ENCODE measurements at places on chromosomes 4 and X. TPM values are rescaled to one million over a fixed set of nuclear protein-coding genes. Genes with fewer than 3 reads are reported as not detected.

Gene RHOXF1
- not detected for total RNA-seq

Gene GNRHR
- total RNA-seq, result not detected

Gene TGIF2LX
- not detected for total RNA-seq

Gene POF1B
- total RNA-seq, result 1.8 TPM

Gene ASMT
- total RNA-seq, result not detected

Gene CXCL5
- total RNA-seq, result not detected

Gene CYSLTR1
- total RNA-seq, result 3.0 TPM

Gene SPRY1
- total RNA-seq, result 84.4 TPM

Gene TLR6
- total RNA-seq, result 3.2 TPM

Gene SMIM31
- total RNA-seq, result not detected

Gene SSX3
- total RNA-seq, result not detected

Gene DTHD1
- under 0.01 TPM for total RNA-seq

Gene GPR101
- not detected for total RNA-seq

Gene LGI2
- 2.5 TPM for total RNA-seq

Gene CT47B1
- not detected for total RNA-seq

Gene CLDN22
- not detected for total RNA-seq

Gene ETDA
- total RNA-seq, result not detected

Gene MAGEE2
- not detected for total RNA-seq

Gene CXCL9
- not detected for total RNA-seq

Gene MTCP1
- 3.5 TPM for total RNA-seq

Gene CYLC1
- not detected for total RNA-seq

Gene TBC1D9
- total RNA-seq, result 9.2 TPM

Gene UGT8
- 0.55 TPM for total RNA-seq

Gene MAGEA9B
- total RNA-seq, result not detected

Gene ZNF157
- total RNA-seq, result 0.27 TPM

Gene CSAG2
- total RNA-seq, result not detected

Gene SORBS2
- total RNA-seq, result 1,032 TPM

Gene F9
- not detected for total RNA-seq

Gene HS6ST2
- total RNA-seq, result 0.82 TPM

Gene PGRMC2
- total RNA-seq, result 38.8 TPM

Gene GAGE2A
- not detected for total RNA-seq

Gene SMR3B
- not detected for total RNA-seq

Gene OPHN1
- total RNA-seq, result 7.9 TPM

Gene NDST3
- under 0.01 TPM for total RNA-seq

Gene HAND2
- 176 TPM for total RNA-seq

Gene CPE
- 45.3 TPM for total RNA-seq

Gene USP53
- 47.4 TPM for total RNA-seq

Gene NSUN7
- total RNA-seq, result 3.0 TPM

Gene EMCN
- 14.7 TPM for total RNA-seq

Gene ZNF732
- total RNA-seq, result not detected

Gene CD38
- 2.2 TPM for total RNA-seq

Gene KLB
- 0.16 TPM for total RNA-seq

Gene KLHL4
- total RNA-seq, result 0.33 TPM
